ENCODE measurements at places on chromosomes 6 and 20.

GRCh38 chr6:124163676-124164075 lies 360.0 kb downstream of the NKAIN2 start:
- DNase-seq = no peak

GRCh38 chr20:8787090-8787489 lies 281.8 kb upstream of the PLCB4 start:
- no peak for DNase-seq

GRCh38 chr6:30683183-30683979 lies 3.1 kb downstream of the PPP1R18 start:
- no peak for DNase-seq

GRCh38 chr6:153038378-153039057 lies 36.0 kb upstream of the MTRF1L start:
- DNase-seq = no peak

DNA sequence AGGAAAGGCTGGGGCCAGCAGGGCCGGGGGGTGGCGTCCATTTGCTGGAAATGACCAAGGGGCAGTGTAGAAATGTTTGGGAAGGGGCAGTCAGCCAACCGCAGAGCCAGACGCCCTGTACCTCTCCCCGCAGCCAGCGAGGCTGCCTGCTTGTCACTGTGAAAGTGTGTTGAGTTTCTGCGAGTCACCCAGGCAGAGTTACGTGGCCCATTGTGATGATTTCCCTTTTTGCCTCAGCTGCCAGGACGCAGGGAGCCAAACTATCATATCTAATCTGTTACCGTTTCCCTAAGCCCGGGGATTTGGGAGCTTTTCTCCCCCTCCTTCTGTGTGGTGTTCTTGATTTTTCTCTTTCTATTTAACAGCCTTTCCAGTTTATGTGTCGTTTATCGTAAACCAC lies 67.9 kb upstream of the STX16 start:
- DNase-seq = no peak

GRCh38 chr6:111576291-111576690 lies 29.4 kb downstream of the TRAF3IP2 start:
- no peak for DNase-seq

- no peak for DNase-seq
These were observed 77.3 kb downstream of the EPHA7 start for GRCh38 chr6:93341900-93342613.

DNA sequence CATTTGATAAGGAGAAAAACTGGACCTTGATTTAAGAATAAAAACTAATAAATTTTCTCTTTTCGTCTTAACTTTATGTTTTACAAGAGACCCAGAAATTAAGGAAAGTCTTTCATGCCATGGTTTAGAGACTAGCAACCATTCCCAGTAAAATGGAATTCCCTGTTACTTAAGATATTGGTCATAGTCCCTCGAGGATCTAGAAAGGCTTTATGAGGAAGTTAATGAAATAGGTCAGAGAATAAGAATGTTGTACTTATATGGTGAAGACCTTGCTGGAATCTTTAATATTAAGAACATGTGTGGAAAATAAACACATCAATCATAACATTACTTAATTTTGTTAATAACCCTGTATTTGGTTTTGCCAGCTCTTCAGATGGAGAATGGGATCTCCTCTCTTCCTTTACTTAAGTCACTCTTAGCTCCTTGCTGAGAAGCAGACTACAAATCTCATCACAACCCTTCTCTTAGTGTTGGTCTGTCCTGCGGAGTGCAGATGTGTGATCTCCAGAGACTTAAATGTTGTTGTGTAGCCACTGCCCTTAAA lies 382.9 kb downstream of the QKI start:
- DNase-seq = no peak

DNA sequence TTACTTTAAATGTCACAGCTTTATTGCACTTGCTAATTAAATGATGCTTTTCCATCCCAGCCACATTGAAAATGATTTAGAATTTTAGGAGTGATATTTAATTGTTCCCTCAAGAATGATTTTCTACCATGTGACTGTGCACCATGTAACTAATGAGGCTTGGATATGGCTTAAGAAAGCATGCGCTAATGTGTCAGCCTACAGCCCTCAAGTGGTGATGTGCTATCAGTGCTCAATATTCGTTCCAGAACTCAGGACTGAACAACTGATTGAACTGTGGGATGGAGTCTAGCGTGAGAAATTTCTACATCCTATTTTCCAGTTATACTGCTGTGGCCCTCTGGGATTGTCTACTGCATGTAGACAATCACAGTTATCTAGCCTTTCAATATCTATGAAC lies 71.5 kb downstream of the PKIB start:
- DNase-seq = no peak

GRCh38 chr20:55632592-55632991 lies 372.7 kb downstream of the CBLN4 start:
- no peak for DNase-seq

GRCh38 chr6:140812636-140813035 lies 1320.1 kb upstream of the GJE1 start:
- no peak for DNase-seq

DNA sequence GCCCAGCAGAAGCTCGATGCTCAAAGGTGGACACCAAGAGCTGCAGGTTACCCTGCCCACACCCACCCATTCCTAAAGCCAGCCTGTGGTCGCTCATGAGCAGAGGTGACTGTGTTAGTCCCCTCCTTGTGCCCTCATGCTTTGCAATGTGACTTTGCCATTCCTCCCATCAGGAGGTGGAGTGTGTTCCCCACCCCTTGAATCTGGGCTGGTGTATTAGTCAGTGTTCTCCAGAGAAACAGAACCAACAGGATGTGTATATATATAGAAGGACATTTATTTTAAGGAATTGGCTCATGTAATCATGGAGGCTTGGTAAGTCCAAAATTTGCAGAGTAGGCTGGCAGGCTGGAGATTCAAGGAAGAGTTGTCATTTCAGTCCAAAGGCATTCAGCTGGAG lies 54.4 kb upstream of the RNF24 start:
- DNase-seq = no peak

- peak; percentile 18 for DNase-seq
These were observed 312.5 kb upstream of the PLCB4 start for GRCh38 chr20:8756410-8756809.

DNA sequence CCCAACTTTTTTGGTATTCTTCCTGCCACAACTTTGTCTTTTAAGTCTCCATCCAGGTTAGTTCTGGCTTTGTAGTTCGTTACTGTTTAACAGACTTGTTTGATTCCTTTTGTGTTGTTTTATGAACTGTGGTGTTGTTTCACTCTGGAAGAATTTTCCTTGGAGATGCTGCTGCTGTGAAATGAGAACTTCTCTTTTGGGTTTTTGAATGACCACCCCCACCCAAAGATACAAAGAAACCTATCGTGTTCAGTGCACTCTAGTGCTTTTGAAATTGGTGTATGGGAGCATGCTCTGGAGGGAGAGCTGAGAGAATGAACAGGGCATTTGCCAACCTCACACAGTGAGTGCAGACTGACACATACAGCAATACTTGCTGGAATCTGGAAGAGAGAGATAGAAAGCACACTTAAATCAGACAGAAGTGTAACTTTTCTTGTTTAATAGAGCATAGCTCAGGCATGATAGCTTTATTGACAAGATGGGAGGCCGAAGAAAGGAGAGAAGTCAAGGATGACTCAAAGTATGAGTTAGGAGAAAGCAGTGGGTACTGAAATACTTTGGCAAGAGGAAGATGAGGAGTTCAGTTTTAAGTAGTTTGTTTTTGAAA lies 293.1 kb downstream of the SOX4 start:
- DNase-seq = no peak

DNA sequence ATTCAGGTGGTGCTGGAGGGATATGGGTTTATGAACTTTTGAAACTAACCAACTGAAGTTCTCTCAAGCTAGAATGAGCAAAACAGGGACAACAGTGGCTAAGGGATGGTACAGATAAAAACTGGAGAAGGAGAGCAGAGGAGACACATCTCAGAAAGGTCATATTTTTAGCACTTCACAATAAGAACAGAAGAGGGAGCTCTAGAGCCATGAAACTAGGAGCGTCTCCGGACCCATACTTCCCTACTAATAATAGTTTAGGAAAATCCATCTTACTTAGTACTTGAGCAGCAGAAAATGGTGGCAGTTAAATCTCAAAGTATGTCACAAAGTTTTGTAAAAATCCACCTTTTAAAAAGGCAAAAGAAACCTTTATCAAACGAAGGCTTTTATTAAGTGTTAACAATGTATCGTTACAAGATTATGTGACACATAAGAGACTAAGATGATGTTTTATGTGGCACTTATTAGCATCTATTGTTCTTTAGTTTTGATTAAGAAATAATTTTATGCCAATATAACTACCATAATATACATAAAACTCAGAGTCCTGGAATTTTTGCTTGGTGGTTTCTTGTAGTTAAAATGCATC lies 278.6 kb downstream of the TBC1D32 start:
- peak; percentile 10 for DNase-seq

- no peak for DNase-seq
These were observed 91.4 kb upstream of the BTBD3 start for GRCh38 chr20:11826334-11826733.

GRCh38 chr6:124434421-124434820 lies 527.8 kb upstream of the RNF217 start:
- DNase-seq = no peak

- DNase-seq = no peak
These were observed 167.8 kb downstream of the SLC24A3 start for GRCh38 chr20:19380211-19380610.

- no peak for DNase-seq
These were observed 120.6 kb downstream of the ADGB start for GRCh38 chr6:146719387-146719786.

DNA sequence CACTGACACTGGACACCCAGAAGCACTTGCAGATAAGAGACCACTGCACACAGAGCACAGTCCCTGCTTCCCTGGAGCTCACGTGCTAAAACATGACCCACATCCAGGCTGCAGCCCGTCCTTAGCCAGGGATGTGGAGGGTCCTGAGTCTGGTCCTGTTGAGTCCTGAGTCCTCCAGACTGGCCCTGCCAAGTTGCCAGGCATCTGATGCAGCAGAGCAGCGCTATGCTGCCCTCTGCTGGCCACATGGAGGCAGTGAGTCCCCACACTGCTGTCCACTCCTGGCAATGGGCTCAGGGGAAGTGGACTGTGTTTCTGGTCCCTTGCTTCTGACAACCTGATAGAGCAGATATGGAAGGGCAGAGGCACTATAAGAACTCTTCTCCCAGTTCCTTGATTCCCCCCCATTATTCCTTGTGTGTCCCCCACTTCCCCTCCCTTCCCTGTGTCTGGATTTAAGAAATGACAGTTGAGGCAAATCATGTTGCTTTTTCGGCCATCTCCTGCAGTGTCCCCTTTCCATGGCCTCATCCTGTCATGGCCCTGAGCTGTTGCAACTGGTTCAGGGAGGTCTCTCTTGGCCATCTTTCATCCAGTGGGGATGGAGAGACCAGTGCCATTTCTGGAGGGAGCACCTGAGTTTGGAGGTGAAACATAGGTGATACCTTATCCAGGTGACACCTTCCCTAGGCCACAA lies 86.0 kb downstream of the DHX35 start:
- DNase-seq = peak; percentile 43

DNA sequence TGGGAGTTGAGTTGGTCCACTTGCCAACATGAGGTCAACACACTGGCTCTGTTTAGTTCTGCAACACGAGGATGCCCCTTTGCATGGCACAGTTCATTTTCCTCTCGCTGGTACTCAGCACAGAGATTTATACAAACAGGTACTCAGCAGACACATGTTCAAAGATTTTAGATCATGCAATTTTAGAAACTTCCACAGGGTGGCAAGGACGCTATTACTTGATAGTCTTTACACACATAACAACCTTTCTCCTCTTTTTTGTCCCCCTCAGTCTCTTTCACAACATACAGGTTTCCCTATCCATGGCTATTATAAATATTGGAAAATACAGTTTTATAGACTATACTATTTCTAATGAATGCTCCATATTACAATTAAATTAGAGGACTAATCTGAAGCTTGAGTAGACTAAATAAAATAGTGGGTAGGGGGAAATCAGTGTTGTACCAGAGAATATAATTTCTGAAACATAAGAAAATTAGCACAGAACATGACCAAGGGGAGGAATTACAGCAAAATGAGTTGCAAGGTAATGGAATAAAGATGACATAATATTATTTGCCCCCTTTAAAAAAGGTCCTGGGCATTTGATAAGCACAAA lies 331.8 kb upstream of the BTBD3 start:
- peak; percentile 23 for DNase-seq

Measured in HCT116 (cell line).